Bronchus fibroblast of lung (primary cell): ENCODE measurements at places on chromosomes 7 and 10. TPM values are rescaled to one million over a fixed set of nuclear protein-coding genes. Genes with fewer than 3 reads are reported as not detected.

The ASZ1 gene
- not detected in 2 replicates for total RNA-seq

The KCNMA1 gene
- 6.4 and 7.7 TPM in 2 replicates for total RNA-seq

The SMKR1 gene
- 0.17 TPM in 1 of 2 replicates, not detected in the other for total RNA-seq

The AGBL3 gene
- total RNA-seq, result 0.15 and 0.17 TPM in 2 replicates

The ZNF735 gene
- not detected in 2 replicates for total RNA-seq

The SLC16A12 gene
- 3.6 and 3.9 TPM in 2 replicates for total RNA-seq

The MBL2 gene
- not detected in 2 replicates for total RNA-seq

The CELF2 gene
- total RNA-seq, result 1.7 and 2.2 TPM in 2 replicates

The FAM25C gene
- total RNA-seq, result not detected in 2 replicates

The VPS37D gene
- total RNA-seq, result 0.89 and 1.8 TPM in 2 replicates

The AGR2 gene
- total RNA-seq, result 0.74 TPM in 1 of 2 replicates, not detected in the other

The SEMA3D gene
- total RNA-seq, result 0.15 and 0.50 TPM in 2 replicates

The SEMA4G gene
- 2.1 and 2.2 TPM in 2 replicates for total RNA-seq

The CRHR2 gene
- not detected in 2 replicates for total RNA-seq

The MTURN gene
- total RNA-seq, result 6.5 and 6.7 TPM in 2 replicates

The GNG11 gene
- total RNA-seq, result 15.8 and 19.3 TPM in 2 replicates

The ANKRD30A gene
- total RNA-seq, result not detected in 2 replicates

The CD36 gene
- total RNA-seq, result 0.15 TPM in 1 of 2 replicates, not detected in the other

The PRKRIP1 gene
- total RNA-seq, result 9.4 and 10.9 TPM in 2 replicates

The NPSR1 gene
- not detected in 2 replicates for total RNA-seq

The ASB4 gene
- total RNA-seq, result not detected in 2 replicates

The OPALIN gene
- total RNA-seq, result not detected in 2 replicates

The MYO3A gene
- total RNA-seq, result not detected in 2 replicates

The ZNF117 gene
- total RNA-seq, result 0.89 and 1.7 TPM in 2 replicates

The NRP1 gene
- total RNA-seq, result 131 and 147 TPM in 2 replicates

The FAM131B gene
- total RNA-seq, result 0.84 and 1.0 TPM in 2 replicates

The RAB19 gene
- not detected in 2 replicates for total RNA-seq

The ACSM6 gene
- not detected in 2 replicates for total RNA-seq

The CAV2 gene
- total RNA-seq, result 87.1 and 92.9 TPM in 2 replicates

The MUC3A gene
- total RNA-seq, result not detected in 2 replicates

The ZNF239 gene
- total RNA-seq, result 4.9 and 6.5 TPM in 2 replicates

The LBX1 gene
- under 0.01 TPM in 1 of 2 replicates, not detected in the other for total RNA-seq

The AP1S1 gene
- 156 TPM in 2 replicates for total RNA-seq
